ENCODE measurements at places on chromosomes 13 and 19.

DNA sequence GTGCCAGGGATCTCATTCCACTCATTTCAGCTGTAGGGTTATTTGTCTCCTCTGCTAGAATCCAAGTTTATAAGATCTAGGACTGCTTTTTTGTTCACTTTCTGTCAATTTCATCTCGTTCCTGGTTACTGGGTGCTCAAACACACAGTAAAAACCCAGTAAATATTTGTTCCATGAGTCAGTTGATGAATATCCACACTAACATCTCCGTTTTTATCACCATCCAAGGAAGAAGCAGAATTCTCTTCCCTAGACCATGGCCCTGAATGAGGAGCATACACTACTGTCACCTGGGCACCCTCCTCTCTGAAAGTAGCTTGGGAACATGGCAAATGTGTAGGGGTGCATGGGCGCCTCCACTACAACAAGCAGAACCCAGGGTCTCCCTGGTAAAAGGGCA, 390.8 kb downstream of the FOXO1 start:
- DNase-seq, result no peak

- DNase-seq, result no peak
Measured at GRCh38 chr13:49936968-49937273, 781 bp upstream of the SPRYD7 start.

GRCh38 chr19:4064496-4065260, 2.0 kb downstream of the ZBTB7A start:
- peak; percentile 59 for DNase-seq

- no peak for DNase-seq
Measured at GRCh38 chr13:101988140-101988539, 413.7 kb downstream of the FGF14 start.

GRCh38 chr19:18259893-18260292, 14.4 kb downstream of the IQCN start:
- DNase-seq, result no peak

DNA sequence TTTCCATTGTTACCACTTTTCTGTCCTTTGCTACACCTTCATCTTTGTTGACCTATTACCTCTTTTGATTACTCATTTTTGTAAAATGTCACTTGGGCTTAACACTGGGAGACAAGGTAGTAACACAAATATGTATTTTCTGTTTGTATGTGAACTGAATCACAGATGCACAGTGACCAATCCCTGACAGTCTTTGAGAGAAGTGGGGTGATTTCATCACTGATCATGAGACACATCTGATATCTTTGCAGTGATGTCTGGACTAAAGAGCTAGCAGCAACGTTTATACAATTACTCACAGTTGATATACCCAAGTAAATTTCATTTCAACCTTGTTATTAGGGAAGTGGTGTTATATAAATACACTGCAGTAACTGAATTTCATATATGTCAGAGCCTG, 1397.4 kb upstream of the SPRY2 start:
- no peak for DNase-seq

All from spinal cord (tissue), 10 donors.